ENCODE measurements at places on chromosomes 11 and 22.

DNA sequence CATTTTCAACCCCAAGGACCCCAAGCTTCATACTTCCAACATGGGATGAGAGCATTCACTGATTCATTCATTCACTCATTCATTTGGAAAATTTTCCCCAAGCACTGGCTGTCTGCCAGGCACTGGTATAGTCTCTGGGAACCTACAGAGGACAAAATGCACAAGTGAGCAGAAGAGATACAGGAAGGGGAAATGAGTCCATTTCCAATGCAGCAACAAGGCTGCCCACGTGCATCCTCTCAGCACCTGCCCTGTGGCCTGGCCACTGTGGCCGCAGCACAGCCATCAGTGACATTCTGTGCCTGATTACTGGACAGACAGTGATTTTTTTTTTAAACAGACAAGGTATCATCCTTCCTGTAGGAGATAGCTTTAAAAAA is 96.0 kb upstream of the PITPNB start:
- DNase-seq = no peak

GRCh38 chr11:70570693-70571395 is 172.5 kb downstream of the CTTN start:
- DNase-seq = no peak

DNA sequence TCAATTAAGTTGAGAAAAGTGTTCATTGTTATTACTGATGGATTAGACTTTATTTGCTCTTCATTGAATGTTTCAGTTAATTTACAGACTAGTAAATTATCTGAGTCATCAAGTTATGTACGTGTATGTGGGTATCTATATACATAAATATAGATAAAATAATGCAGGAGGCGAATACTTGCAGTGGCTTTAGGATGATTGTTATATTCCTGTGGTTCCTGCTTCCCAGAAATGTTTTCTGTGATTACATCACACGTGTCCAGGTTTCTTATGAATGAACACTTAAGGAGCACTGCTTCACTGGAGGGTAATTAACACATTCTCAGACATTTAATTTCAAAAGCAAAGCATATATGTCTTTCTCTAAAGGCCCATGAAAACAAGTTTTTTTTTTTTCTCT is 28.4 kb downstream of the YAP1 start:
- peak; percentile 67 for DNase-seq

GRCh38 chr11:43067681-43068080 is 244.1 kb upstream of the API5 start:
- DNase-seq = no peak

GRCh38 chr22:38750104-38750503 is 5.7 kb downstream of the SUN2 start:
- no peak for DNase-seq

- DNase-seq = no peak
Observed at GRCh38 chr11:111938687-111939160, 1.6 kb downstream of the DIXDC1 start.

GRCh38 chr11:121904148-121904547 is 211.9 kb downstream of the BLID start:
- no peak for DNase-seq

- DNase-seq = no peak
Observed at GRCh38 chr22:44311855-44312170, 938 bp downstream of the SHISAL1 start.

DNA sequence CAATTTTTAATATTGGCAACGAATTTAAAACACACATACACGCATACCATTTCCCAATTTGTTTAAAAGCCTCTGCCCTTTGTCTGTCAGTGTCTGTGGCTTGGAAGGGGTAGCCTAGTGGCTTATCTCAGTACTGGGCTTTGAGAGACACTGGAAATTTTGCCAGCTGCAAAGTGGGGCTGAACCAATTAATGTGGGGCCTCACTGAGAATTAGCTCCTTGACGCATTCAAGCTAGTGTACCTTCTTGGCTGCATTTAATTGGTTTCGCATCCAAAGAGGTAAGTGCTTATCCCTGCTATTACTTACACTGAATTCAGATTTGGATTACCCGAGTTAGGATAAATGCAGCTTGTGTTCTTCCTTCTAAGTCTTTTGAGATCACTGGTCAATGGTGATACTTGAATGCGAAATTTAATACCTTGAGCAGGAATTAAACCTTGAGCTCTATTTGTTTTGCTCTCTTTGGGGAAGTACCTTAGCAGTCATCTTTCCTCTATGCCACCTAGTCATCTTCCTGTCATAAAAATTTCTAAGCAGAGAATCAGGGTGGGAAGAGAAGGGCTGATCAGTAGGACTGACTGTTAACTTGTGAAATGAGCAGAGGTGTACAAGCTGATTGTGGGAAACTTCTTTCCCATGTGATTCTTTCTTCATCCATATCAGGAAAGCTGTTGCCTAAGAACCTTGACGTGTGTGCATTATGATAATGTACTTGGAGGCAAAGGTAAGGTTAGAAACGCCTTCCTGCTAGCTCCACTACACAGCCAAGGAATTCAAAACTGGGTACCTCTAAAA is 187.7 kb upstream of the E2F8 start:
- no peak for DNase-seq

DNA sequence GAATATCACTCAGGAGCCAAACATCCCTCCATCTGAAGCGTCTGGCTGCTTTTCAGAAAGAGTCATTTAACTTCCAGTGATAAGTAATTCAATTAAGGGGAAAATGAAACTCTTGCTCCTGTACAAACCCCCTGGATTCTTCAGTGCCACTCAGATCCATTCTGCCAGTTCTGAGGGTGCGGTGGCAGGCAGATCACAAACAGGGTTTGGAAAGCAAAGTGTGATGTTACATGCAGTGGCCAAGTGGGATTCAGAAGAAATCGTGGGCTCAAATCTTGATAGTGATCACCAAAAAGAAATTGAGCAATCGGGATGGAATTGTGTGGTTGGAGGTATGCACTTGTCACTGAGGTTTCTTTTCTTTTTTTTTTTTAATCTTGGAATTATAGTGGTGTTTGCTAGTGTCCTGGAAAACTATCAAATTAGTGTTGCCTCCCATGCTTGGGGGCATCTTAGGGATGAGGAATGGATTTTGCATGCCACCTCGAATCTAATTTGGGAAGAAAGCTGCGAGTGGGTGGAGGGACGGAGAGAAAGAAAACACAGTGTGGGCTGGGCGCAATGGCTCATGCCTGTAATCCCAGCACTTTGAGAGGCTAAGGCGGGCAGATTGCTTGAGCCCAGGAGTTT is 22.5 kb upstream of the RTL6 start:
- no peak for DNase-seq

DNA sequence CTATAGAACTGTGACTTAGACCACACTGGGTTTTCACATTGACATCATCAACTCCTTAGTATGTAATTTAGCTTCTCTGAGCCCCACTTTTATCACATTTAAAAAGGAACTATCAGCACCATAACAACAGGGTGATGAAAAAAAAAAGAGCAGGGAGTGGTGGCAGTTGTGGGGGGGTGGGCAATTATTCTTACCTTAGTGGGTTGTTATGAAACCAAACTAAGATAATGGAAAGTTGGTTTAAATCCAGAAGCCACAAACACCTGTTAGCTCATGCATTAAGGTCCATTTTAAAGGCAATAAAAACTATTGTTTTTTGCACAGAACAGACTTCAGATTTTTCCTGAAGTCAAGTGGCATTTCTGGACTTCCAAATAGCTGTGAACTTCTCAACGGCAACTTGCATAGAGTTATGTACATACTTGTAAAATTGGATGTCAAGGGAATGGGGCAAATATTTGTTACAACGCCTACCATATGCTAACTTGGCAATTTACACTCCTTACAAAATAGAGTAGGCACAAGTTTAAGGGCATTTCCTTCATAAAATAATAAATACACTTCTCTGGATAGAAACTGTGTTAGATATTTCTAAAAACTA is 793.6 kb downstream of the DLG2 start:
- DNase-seq = no peak

- no peak for DNase-seq
Observed at GRCh38 chr11:8442301-8442700, 151.7 kb downstream of the STK33 start.

DNA sequence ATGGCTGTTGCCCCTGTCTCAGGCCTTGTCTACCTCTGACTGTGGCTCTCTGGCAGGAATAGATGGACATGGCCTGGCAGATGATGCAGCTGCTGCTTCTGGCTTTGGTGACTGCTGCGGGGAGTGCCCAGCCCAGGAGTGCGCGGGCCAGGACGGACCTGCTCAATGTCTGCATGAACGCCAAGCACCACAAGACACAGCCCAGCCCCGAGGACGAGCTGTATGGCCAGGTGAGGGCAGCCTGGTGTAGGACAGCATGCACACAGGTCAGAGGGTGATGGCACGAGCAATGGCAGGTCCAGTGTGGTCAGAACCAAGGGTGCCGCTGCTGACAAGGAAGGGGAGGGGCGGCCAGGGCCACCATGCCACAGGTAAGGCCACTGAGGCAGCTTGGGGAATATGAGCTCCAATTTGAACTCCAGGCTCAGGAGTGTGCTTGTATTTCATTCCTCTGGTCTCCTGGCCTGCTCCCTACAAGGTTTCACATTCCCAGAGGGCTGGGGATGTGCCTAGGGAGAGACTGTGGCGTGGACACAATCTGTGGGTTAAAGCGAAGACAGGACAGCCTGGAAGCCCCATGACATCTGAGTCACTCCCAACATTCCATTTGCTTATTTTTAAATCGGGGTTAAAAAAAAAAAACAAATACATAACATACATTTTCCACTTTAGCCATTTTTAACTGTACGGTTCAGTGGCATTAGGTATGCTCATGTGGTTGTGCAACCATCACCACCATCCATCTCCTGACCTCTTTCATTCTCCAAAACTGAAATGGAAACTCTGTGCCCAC is 562 bp downstream of the FOLR3 start:
- no peak for DNase-seq

DNA sequence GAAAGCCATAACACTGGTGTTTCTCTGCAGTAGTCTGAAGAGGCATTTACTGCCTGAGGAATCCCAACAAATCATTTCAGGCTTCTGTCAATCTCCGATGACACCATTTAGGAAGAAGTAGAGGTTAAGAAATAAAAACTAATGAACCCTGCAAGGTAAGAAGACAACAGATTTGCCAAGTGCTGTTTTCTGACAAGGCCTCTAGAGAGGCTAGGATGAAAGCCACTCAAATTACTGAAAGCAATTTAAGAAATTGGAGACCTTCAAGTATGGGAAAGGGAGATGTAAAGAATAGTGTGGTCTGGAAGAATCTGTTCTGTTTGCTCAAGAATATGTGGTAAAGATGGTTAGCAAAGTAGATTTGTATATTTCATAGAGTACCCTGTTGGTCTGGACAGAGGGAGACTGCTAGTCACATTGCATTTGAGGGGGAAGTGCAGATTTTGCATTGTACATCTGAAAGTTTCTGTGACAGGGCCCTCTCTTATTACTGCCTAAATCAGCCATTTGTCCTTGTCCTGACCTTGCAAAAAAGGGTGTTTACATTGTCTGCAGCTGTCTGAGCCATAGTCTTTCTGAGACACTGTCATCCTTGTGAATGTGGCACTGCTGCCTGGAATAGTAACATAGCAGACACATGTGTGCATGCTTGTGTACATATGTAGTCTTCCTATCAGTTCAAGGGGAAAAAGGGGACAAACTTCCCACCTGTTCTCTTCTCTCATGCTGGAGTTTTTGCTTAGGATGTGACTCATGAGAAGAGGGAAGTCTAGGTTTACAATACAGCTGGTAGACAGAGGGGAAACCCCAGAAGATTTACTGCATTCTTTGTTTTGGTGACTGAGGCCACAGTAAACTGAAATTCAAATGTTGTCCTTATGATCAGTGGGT is 640.2 kb upstream of the KIRREL3 start:
- DNase-seq = no peak

- DNase-seq = no peak
Observed at GRCh38 chr11:97502201-97502600, 1112.4 kb downstream of the JRKL start.

GRCh38 chr22:20439928-20440575 is 2.4 kb upstream of the SCARF2 start:
- DNase-seq = no peak

DNA sequence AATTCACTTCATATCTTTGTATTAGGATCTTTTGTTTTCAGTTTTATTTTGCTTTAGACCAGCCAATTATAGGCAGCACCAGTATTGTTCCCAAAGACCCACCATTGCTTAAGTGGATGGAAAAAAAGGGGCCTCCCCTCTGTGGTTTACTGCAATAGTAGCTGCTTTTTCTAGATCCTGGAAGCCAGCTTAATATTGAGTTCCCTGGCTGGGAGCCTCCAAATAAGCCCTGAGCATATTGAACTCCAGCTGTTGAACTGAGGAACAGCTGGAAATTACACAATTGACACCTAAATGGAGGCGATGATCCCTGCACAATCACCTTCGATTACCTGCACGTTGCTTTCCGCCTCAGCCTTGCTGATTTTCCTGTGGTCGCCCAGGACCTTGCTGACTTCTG is 576.0 kb downstream of the SOX6 start:
- DNase-seq = no peak

DNA sequence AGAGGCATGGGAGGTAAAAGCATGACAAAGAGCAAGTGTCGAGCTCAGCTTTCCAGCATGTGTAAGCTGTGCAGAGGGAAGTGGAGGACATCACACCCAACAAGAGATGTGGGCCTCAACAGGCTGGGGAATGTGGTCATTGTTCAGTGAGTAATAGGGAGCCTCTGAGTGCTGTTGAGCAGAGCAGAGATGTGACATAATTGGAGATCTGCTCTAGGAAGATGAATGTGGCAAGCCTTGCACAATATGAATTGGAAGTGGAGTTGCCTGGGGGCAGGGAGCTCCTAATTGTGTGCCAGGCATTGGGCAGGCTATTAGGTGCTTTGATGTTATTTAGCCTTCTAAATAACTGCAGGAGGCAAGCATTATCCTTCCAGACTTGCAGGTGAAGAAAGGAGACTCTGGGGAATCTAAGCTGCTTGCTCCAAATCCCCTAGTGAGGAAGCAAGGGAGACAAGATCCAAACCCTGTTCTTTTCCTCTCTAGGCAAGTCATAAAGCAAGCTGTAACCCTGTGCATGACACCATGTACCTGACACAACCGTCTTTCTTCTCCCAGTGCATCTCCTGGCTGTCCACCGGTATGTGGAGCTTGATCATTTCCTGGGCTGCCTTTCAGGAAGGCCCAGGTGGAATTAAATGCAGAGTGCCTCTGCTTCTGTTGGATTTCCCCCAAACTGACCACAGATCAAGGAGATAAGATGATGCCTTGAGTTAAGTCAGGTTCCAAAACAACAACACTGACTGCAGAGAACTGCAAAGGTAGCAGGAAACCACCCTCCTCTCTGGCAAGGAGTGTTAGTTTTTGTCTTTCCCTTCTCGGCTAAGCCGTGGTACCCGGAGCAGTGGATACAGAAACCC is 221.4 kb downstream of the TENM4 start:
- DNase-seq = no peak

All from AG04450 (cell line).